Astrocyte of the hippocampus (primary cell): ENCODE measurements at places on chromosomes 7 and 10.

DNA sequence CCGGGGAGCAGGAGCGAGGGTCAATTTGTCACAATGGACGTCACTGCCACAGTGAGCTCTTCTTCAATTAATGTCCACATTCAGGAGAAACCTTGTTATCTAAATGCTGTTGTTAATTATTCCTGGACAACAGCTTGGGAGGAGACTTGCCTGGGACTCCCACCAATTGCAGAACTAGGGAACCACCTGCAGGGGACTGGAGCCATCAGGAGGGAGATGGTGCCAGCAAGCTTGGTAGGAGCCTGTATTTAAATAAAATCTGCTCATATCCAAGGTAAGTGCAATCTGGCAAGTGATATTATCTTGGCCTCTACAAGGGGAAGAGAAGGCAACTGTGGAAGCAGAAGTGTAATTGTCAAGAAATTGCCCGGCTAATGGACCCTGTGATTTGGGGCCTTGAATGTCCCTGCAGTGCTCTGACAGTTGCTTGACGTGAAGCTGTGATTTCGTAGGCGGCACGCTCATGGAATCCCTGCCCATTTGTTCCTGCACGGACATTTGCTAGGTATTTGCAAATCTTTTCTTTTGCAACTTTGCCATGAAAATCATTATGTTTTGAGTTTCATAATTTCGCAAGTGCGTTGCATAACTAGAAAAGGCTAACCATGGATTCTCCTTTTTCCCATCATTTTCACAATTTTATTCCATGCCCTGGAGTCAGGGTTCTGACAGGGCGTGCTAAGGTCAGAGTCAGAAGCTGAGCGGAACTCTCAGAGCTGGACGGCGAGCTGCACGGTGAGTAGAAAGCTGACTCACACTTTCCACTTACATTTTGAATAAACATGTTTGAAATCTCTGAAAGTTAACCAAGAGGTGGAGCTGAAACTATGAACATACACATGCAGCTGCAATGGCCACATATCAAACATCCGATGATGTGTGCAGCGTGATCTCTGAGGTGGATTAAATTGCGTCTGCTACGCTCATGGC lies 84.9 kb upstream of the TCERG1L start:
- DNase-seq: no peak

DNA sequence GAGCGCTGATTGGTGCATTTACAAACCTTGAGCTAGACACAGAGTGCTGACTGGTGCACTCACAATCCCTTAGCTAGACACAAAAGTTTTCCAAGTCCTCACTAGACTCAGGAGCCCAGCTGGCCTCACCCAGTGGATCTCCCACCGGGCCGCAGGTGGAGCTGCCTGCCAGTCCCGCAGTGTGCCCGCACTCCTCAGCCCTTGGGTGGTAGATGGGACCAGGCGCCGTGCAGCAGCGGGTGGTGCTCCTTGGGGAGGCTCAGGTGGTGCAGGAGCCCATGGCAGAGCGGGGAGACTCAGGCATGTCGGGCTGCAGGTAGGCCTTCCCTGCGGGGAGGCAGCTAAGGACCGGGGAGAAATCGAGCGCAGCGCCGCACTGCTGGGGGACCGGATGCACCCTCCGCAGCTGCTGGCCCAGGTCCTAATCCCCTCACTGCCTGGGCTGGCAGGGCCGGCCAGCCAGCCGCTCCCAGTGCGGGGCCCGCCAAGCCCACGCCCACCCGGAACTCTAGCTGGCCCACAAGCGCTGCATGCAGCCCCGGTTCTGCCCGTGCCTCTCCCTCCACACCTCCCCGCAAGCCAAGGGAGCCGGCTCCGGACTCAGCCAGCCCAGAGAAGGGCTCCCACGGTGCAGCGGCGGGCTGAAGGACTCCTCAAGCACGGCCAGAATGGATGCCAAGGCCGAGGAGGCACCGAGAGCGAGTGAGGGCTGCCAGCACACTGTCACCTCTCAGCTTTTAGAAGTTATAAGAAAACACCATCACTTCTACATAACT lies 128.9 kb downstream of the ZNF438 start:
- DNase-seq: no peak

GRCh38 chr7:28065721-28066285 lies 114.8 kb downstream of the JAZF1 start:
- no peak for DNase-seq

- DNase-seq: no peak
Measured at GRCh38 chr7:2864204-2864985, 20.3 kb upstream of the GNA12 start.

DNA sequence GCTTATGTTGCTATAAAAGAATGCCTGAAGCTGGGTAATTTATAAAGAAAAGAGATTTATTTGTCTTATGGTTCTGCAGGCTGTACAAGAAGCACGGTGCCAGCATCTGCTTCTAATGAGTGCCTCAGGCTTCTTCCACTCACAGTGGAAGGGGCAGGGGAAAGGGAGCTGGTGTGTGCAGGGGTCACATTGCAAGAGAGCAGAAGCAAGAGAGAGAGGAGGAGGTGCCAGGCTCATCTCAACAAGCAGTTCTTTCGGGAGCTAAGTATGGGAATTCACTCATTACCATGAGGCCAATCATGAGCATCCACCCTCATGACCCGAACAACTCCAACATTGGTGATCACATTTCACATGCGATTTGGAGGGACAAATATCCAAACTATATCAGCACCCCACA lies 17.2 kb upstream of the SLK start:
- DNase-seq: no peak

DNA sequence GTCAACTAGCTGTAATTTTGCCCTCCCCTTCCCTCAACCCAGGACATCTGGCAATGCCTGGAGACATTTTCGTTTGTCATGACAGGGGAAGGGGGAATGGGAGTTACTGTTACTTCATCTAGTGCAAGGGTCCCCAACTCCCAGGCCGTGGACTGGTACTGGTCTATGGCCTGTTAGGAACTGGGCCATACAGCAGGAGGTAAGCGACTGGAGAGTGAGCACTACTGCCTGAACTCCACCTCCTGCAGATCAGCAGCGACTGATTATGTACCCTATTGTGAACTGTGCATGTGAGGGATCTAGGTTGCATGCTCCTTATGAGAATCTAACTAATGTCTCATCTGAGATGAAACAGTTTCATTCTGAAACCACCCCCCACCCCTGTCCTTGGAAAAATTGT lies 22.6 kb upstream of the SMIM30 start:
- DNase-seq: no peak

- DNase-seq: no peak
Measured at GRCh38 chr10:36391405-36391804, 734.0 kb upstream of the ANKRD30A start.

- peak; percentile 85 for DNase-seq
Measured at GRCh38 chr7:134660961-134661376, 14.3 kb downstream of the BPGM start.

GRCh38 chr7:44637788-44638594 lies 31.6 kb downstream of the OGDH start:
- DNase-seq: peak; percentile 63

GRCh38 chr10:74881253-74881884 lies 55.0 kb downstream of the KAT6B start:
- no peak for DNase-seq

- no peak for DNase-seq
Measured at GRCh38 chr7:17211307-17211836, 87.1 kb upstream of the AHR start.

GRCh38 chr7:95817866-95818640 lies 45.7 kb downstream of the DYNC1I1 start:
- DNase-seq: no peak

- DNase-seq: peak; percentile 79
Measured at GRCh38 chr10:19719284-19719683, 96.9 kb upstream of the PLXDC2 start.

DNA sequence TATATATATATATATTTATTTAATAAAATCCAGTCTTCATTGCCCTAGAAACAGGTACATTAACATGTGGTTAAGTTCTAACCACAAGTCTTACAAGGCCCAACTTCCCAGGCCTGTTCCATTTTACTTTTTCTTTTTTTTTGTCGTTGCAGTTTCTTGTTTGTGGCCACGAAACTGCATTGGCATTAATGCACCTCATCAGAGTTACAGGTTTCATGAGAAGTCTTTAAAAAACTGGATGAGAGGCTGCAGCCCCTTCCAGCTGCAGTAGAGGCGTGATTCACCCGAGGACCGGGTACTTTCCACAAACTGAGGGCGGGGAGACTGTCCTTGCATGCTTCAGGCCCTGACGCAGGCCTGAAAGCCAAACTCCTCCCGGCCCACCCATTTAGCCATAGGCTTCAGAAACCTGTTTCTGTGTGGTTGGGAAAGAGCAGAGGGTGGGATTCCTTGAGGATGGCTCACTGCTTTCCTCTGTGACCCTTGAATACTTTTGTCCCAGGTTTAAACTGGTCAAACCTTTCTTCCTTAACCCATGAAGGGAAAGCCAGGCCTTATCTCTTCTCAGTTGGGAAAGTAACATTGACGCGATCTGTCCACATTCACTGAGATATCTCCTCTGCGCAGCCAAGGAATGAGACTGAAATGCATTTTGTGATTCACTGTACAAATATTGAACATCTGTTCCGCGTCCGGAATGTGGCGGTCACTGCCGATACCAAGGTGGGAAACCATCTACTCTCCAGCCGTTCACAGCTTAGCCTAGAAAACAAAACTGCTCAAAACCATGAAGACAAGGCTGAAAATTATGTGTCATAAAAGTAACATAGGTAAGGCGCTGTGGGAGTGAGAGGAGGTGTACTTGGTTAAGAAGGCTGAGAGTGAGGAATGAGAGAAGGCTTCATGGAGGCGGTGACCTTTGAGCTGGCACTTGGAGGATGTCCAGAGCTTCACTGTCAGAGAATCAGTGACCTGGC lies 311.7 kb downstream of the GATA3 start:
- peak; percentile 92 for DNase-seq

DNA sequence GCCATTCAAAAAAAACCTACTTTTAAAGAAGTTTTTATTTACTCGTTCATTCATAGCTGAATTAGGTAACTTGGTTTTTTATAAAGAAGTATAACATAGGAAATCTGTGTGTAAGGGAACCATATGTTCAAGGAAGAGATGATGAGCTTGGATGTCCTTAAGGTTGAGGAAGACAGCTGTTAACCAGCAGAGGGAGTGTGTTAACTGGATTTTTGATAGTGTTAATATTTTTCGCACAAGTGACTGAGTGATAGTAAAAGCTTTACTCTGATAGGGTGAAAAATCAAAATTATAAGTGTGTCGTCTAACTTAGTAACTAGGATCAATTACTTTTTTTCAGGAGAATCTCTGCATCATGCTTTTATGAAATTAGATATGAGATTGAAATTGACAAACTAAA lies 134.7 kb downstream of the ARL5B start:
- DNase-seq: peak; percentile 44

- peak; percentile 98 for DNase-seq
Measured at GRCh38 chr10:126397640-126398382, 9.5 kb upstream of the ADAM12 start.

DNA sequence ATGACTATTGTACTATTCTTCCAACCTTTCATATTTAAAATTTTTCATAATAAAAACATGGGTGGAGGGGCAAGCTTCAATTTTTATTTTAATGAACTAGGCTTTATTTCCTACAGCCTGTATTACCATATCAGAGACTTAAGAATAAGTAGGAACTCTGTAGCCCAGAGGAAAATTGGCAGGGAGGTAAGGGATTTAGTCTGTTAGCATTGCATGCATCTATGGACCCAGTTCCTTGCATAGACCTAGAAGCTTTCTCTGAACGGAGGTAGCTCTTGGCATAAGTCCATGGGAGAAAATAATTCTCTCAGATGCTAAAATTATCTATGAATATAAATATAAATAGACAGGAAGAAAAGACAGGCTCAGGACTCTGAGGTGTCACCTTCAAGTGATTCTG lies 31.4 kb upstream of the CCDC6 start:
- no peak for DNase-seq

DNA sequence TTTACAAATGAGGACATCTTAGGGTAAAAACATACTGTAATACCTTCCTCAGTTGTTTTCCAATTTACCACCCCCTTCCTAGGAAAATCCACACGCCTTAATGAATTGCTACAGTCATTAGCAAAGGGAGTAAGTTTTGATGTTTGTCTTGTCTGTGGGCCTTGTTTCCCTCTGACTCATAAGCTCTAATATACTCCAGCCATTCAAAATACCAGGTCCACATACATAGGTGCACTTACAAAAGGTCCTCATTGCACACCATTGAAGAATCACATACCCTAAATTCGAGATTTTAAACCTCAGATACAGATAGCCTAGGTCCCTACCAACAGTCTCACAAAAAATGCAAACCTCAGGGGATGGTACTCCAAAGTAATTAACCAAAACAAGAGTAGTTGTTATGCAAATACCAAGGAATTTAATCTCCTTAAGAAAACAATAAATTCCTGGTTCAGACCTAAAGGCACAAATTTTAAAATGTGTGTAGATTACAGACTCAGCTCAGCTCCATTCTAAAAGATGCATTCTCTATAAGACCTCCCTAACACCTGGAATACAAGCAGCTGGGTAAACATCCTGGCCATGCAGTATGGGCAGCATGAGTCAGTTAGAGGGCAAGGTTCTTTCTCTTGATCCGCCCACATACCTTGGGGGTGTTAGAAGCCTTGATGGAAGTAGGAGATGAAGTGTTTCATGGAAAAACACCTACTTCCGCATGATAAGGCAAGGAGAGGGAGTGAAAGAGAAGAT lies 3.0 kb upstream of the LIPK start:
- DNase-seq: peak; percentile 38

DNA sequence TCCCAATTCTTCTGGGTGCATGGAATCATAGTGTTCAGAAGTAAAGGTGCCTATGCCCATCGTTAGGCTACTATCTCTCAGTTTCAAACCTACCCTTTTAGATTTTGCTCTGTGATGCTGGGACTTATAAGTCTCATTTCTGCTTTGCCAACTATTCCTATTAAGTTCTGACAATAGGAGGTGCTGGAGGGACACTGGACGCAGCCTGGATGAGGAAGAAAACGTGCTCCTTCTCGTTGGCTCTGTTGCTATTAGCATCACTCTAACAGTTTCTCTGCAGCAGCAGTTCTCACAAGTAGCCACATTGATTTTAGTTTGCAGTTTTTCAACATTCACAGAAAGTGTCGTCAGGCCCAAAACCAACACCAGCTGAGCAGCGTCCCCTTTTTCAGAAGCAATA lies 72.4 kb downstream of the ABCC2 start:
- peak; percentile 75 for DNase-seq

DNA sequence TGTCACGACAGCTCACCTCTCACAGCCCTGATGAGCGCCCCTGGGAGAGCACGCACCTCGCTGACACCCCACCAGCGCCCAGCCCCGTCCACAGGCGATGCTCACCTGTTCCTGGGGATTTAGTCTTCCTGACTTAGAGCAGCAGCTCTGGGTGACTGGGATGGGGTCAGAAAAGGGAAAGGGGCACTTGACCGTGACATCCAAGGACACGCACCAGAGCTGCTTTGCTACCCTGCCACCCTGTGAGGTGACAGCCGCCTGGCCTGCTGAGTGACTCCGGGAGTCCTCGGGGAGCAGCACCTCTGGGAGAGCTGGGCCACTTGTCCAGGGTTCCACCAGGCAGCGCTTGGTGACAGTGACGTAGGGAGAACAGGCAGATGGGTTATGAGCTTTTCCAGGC lies 148.2 kb downstream of the PRKAG2 start:
- no peak for DNase-seq

DNA sequence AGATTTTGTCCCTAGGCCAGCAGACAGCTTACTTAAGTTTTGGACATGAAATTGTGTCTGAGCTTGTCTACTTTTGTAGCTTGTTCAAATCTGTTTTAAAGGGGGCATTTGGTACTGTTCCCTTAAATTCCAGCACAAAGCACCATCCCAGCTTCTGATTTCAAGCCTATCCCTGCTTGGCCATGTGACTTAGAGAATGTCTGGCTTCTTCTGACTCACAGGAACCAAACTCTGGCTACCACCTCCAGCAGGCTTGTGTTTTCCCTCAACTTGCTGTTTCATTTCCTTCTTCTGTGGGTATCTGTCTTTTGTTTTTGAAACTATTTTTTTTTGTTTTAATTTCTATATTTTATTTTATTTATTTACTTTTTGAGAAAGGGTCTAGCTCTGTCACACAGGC lies 97.9 kb upstream of the FZD8 start:
- peak; percentile 52 for DNase-seq
